ENCODE measurements at places on chromosomes 12 and 14.
A peak's percentile ranks its signal among the peaks of the same experiment; 100 is the strongest.

GRCh38 chr12:91603060-91603459, 420.4 kb upstream of the DCN start:
- DNase-seq: no peak

GRCh38 chr12:121391619-121392324, 8.1 kb upstream of the RNF34 start:
- no peak for DNase-seq

GRCh38 chr12:10847744-10848143, 1.5 kb downstream of the PRR4 start:
- no peak for DNase-seq

DNA sequence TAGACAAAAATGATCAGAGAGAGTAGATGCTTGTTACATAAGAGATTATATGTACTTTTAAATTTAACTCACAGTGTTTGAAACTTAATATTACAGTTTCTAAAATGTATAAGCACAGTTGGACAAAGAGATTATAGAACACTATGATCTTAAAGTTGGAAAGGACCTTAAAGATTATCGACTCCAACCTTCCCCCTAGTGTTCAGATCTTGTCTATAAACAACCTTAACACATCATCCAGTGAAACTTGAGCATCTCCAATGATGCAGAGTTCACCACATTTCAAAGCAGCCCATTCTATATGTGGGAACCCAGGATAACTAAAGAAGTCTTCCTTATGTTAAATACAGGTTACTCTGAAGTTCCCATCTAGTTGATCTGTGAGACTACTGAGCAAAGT, 480.8 kb downstream of the RMST start:
- DNase-seq: no peak

GRCh38 chr14:24130717-24131548, 474 bp downstream of the FITM1 start:
- DNase-seq: no peak

DNA sequence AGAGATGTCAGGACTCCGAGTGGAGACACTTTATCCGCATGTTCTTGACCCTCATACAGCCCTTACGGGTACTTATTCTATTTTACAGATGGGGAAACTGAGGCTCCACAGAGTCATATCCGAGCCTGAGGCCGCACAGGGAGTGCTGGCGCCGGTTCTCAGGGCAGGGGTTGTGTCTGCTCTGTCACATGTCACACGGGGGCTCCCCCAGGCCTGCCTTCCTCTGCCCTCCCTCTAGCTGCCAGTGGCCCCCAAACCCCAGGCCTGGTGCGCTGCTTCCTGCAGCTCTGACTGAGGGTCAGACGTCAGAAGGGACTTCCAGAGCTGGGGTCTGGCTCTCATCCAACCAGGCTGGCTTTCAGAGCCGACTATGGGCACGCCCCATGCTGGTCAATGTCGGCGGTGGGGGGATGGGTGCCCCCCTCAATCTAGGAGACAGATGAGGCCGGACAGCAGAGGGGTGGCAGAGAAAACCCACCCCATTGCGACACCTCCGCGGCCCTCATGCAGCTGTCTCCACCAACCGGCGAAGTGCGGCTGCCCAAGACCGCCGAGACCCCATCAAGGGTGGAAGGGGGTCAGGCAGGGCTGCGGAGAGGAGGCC, 811 bp upstream of the INF2 start:
- no peak for DNase-seq

GRCh38 chr12:7289743-7290142, 14.1 kb upstream of the ACSM4 start:
- DNase-seq: peak; percentile 31

- peak; percentile 41 for DNase-seq
Measured at GRCh38 chr12:52582971-52583456, 9.4 kb upstream of the KRT74 start.

DNA sequence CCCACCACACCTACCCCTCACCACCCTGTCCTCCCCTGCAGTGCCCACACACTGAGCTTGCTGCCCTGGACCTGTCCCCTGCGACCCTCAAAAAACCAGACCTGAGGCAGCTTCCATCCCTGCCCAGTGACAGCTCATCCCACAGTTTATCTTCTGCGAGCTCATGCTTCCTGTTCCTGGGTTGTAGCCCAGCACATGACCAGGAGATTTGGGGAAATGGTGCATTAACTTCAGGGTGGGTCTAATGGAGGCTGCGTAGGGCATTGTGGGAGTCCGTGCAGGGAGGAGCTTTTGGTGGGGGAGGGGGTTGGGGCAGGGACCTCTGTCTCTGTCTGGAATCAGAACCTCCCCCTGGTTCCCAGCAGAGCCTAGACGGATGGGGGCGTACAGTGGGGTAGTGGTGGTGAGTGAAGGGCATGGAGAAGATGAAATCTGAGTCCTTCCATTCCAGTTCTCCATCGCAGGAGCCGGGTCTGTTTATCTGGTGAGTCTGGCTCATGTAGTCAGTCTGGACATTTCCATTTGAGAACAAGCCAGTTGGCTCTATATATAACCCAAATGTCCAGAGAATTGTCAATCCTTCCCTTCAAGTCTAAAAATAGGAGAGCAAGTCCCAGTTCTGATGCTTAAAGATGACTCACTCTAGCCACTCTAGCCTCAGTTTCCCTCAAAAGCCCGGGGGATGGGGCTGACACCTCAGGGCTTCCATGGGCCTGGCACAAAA, 270.9 kb downstream of the CACNA1C start:
- no peak for DNase-seq

DNA sequence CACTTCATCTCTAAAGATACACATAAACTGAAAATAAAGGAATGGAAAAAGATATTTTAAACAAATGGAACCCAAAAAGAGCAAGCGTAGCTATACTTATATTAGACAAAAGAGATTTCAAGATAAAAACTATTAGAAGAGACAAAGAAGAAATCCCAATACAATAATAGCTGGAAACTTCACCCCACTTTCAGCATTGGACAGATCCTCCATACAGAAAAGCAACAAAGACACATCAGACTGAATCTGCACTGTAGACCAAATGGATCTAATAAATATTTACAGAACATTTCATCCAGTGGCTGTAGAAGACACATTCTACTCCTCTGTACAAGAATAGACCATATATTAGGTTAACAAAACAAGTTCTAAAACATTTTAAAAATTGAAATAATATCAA, 117.6 kb upstream of the PDE3A start:
- no peak for DNase-seq

- no peak for DNase-seq
Measured at GRCh38 chr14:63457498-63457897, 85.7 kb downstream of the PPP2R5E start.

DNA sequence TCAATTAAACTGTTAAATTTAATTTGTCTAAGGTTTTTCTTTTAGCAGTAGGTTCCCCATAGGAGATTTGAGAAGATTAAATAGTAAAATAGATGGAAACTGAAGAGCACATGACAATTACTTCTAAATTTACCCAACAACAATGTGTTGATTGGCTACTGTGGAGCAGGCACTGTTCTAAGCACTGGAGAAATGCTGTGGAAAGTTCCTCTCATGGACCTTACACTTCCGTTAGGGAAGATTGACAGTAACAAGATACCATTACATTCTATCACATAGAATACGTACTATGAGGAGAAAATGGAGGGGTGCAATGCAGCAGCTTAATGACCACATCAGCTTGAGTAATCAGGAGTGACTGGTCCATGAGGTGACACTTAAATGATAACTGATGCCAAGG, 8.1 kb upstream of the STAB2 start:
- DNase-seq: no peak

- DNase-seq: peak; percentile 43
Measured at GRCh38 chr12:12384571-12385340, 27.9 kb downstream of the BORCS5 start.

- no peak for DNase-seq
Measured at GRCh38 chr12:109572506-109572845, 828 bp downstream of the MMAB start.

DNA sequence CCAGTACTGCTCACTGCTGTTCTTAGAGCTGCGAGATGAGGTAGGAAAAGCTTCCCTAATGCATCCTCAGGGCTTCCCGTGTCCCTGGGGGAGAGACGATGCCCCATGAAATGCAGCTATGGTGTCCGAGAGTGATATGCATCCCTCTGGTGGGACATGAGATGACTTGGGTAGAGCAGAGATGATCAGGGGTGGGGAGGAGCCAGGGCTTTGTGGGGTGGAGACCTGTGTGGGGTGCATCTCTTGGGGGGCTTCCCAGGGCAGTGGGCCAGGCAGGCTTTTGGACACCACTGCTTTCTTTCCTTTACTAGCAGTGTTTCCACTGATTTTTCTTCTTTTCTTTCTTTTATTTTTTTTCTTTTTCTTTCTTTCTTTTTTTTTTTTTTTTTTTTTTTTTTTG, 147.3 kb downstream of the ADGRD1 start:
- DNase-seq: no peak

DNA sequence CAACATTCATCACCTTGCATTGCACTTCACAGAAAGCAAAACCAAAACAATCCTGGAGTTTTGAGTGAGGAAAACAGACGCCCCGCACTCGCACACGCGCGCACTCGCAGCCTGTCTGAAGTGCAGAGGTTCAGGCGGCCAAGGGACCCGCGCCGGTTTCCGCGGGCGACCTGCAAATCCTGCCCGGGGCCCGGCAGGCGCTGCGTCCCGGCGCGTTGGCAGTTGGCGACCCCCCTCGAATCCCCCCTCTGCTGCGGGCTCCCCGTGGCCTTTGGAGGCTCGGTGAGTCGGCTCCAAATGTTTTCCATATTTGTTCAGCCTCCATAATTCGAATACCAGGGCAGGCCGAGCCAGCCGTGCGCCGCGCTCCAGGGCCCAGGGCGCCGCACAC, at the start of gene SSPN:
TSS of gene SSPN (plus strand) at position 324 of the 391 bp plus-strand sequence. CDS start 100 bp downstream, outside the sequence.
- DNase-seq: no peak

DNA sequence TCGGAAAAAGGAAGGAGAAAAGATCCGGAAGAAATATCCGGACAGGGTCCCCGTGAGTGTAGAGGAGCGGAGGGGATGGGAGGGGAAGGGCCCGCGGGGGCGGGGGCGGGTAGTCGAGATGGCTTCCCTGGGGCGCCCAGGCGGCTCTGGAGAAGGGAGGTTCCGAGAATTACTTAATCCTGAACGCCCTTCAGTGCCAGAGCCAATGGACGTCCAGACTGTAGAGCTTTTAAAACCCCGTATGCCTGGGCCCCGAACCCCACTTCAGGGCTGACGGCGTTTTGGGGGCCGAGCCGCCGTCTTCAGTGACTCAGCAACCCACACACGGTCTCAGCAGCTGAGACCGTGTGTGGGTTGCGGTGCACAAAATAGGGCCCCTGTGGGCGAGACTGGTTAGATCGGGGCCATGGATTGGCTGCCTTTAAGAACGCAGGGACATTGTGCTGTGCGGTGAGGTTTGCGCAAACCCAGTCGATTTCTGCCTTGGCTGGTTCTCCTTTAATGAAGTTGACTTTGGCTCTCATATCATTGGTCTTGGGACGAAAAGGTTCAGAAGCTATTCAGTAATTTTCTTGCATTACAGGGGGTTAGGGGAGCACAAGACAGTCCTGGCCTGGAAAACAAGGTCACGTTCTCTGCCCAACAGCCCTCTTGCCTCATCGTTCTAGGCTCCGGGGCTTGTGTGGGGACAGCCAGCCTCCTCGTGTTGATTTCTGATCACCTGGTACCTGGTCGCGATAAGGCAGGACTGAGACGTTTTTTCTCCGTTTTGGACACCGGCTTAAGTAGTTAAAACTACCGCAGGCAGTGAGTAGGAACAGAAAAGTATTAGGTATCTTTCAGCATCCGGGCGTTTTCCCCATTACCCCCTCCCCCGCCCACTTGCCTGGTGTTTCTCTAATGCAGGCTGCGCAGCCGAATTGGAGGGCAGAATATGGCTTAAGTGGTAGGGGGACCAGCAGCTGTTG, 775 bp downstream of the GABARAPL1 start:
- DNase-seq: no peak

DNA sequence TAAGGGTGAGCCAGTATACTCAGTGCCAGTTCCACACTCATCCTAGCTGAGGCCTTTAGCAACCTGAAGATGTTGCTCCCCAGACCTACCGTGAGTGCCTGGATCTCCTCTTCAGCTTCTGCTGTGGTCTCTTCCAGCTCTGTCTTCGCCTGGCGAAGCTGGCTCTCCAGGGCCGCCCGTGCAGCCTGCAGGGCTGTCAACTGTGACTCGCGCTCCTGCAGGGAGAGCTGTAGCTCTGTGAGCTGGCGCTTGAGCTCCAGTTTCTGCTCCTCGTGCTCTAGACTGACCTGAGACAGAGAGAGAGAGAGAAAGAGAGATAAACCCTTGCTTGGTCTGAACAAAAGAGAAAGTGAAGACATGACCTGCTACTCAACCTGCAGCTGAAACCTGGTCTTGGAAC, 84.0 kb downstream of the PRKAB1 start:
- DNase-seq: no peak

DNA sequence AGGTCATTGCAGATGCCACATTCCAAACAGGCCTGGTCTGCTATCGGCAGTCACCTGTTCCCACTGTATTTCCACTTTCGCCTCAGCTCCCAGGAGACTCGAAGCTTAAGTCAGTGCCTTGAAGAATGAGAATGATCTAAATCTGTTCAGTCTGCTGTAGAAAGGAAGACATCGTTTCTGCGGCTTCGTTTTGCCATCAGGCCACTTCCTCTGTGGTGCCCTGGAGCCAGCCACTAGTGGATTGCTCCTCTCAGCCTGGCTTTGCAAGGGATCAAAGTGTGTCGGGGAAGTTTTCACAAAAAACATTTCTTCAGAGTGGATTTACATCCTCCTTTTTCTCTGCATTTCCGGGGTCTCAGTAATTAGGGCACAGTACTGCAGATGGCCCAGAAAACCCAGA, 66.7 kb downstream of the AACS start:
- DNase-seq: no peak

- no peak for DNase-seq
Measured at GRCh38 chr12:7016958-7017571, 1.2 kb downstream of the LPCAT3 start.

Data from iPS DF 6.9 (cell line).